ENCODE measurements at places on chromosomes 1 and 21.

GRCh38 chr1:218945050-218945449 lies 228.6 kb upstream of the LYPLAL1 start:
- no peak for DNase-seq

DNA sequence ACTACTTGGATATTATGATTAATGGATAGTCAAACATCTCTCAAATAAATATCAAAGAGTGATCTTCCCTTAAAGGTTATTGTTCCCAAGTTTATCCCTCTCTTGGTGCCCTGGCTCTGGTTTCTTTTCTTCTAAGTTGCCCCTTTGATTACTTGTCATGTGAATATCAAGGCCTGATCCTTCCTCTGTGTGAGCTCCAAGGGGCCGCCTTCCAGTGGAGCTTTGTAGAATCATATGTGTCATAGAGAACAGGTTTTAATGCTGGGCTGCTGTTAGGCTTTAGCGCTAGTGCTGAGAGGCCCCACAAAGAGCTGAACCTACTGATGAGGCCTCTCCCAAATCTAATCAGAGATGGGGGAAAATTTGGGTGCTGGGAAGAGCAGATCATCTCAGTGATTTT lies 25.5 kb downstream of the UCK2 start:
- DNase-seq, result no peak

DNA sequence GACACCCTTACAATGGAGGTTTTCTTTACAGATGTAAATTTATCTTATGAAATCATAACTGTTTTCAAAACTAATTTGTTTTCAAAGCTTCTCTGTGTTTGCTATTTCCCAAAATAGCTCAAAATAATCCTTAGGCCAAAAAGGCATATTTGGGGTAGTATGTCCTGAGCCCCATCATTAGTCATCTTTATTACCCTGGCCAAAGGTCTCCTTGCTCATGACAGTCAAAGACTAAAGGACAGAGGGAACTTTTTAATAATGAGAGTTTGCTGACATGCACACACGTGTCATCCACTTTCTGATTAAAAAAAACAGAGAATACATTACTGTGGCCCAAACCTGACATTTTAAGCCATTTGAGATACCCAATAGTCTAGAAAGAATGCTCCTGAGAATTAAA lies 221.9 kb upstream of the DUSP10 start:
- no peak for DNase-seq

DNA sequence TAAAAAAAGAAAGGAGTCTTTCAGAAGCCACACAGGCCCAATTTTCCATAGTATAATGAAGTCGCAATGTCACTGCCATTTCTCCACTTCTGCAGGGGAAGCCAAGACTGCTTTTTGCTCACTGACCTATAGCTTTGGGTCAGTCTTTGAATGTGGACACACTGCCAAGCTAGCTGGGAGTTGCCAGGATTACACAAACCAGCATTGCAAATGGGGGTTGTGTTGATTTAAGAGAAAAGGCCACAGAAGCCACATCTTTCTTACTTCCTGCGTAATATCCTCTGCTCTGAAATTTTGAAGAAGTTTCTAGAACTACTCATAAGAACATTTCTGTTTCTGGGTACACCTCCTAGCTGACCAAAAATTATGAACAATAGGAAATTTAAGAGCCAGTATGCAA lies 45.8 kb upstream of the SAMSN1 start:
- no peak for DNase-seq

GRCh38 chr1:150262388-150263320 lies 5.1 kb downstream of the CA14 start:
- DNase-seq, result no peak

- DNase-seq, result no peak
These were observed 29.0 kb downstream of the GREM2 start for GRCh38 chr1:240582953-240583352.

- DNase-seq, result no peak
These were observed 465.6 kb downstream of the SIPA1L2 start for GRCh38 chr1:232164078-232164963.

- DNase-seq, result no peak
These were observed 128.5 kb downstream of the ZNF281 start for GRCh38 chr1:200281201-200281835.

- no peak for DNase-seq
These were observed 767 bp downstream of the PDIK1L start for GRCh38 chr1:26112407-26112775.

DNA sequence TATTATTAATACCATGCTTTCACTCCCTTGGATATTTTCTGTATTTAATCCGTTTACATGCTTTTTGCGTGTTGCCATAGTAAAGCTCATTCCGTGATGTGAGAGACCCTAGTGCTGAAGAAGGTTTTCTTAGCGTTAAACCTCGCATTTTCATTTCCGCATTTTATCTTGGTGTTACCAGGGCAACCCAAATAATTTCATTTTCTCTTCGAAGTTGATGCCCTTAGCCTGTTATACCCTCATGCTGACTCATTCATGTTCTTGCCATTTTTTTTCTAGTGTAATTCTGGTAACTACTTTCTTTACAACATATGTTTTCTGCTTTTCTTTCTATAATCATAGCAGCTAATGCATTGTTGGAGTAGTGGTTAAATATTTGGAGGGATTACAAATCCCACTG lies 37.2 kb downstream of the LRRC8C start:
- no peak for DNase-seq

GRCh38 chr1:76782809-76783208 lies 84.5 kb upstream of the ST6GALNAC5 start:
- no peak for DNase-seq

DNA sequence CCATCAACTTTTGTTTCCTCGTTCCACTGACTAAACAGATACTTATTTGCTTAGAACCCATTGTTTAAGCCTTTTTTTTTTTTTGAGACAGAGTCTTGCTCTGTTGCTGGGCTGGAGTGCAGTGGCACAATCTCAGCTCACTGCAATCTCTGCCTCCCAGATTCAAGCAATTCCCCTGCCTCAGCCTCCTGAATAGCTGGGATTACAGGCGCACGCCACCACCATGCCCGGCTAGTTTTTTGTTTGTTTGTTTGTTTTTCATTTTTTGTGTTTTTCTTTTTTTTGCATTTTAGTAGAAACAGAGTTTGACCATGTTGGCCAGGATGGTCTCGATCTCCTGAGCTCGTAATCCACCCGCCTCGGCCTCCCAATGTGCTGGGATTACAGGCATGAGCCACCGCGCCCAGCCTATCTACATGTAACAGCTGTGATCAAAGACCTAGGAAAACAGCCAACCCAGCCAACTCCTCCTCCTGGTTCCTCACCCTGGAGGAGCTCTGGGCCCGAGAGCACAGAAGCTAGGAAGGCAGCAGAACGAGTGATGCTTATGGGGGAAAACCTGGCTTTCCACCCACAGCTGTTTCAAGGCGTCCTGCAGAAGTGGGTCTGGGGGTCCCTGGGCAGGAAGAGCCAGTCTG lies 32.9 kb downstream of the KCNN3 start:
- no peak for DNase-seq

DNA sequence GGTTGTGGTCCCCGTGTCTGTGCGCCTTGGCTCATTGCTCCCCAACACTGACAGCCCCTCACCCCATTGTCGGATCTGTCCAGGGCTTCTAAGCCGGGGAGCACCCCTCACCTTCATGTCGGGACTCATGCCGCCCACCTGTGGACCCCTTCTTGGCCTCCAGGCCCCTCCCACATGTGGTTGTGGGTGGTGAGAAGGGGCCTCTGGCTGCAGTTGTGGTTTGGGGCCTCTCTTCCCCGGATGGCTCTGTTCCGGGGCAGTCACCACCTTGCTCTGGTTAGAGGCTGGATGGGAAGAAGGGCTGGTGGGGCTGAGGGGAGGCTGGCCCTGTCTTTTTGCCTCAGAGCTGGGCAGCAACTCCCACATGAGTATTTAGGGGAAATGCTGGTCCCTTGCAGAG lies 158.6 kb upstream of the C1orf174 start:
- no peak for DNase-seq

DNA sequence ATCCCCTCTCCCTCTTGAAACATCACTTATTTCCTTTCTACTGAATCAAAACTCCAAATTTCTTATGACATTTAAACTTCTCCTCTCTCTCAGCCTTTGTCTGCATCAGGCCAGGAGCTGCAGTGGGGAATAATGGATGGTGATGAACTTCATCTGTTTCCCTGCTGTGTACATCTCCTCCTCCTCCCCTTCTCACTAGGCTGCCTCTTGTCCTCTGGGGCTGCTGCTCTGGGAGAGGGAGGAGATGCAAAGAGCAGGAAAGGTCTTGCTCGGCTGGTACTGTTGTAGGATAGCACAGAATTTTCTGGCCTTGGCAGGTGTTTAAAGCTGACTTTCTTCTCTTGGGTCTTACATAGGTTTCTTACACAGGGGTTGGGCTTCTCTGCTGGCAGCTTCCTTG lies 31.1 kb upstream of the FMOD start:
- DNase-seq, result no peak

DNA sequence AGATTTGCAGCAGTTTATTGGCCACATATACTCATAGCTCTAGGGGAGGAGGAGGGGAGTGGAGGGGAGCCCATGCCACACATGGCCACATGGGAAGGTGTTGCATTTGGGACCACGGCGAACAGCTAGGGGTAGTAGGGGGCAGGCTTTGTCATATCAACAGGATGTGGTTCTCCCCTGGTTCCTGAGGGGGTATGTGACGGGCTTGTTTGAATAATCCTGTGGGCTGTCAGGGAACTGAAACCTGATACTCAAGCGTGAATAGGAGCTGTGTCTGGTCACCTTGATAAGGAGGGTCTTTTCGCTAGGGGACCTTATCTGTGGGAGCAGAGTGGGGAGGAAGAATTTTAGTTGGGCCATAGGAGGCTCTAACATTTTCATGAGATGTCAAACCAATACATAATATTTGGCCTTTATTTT lies 264.7 kb downstream of the CTH start:
- no peak for DNase-seq

DNA sequence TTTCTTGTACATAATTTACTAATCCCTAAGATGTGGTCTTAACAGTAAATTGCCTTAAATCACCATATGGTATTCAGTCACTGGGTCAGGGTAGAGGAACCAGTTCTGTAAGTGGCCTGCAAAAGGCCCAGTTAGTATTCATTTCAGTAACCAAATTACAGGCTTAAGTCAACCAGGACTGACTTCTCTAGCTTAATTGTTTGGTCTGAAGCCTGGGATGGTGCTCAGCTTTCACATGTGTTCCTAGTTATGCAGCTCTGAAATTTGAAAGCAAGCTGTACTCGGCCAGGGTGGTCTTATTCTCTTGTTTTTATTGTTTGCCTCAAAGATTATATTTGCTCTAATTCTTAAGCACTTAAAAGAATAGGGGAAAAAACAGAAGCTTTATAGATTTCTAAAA lies 144.6 kb downstream of the MAGI3 start:
- DNase-seq, result no peak

DNA sequence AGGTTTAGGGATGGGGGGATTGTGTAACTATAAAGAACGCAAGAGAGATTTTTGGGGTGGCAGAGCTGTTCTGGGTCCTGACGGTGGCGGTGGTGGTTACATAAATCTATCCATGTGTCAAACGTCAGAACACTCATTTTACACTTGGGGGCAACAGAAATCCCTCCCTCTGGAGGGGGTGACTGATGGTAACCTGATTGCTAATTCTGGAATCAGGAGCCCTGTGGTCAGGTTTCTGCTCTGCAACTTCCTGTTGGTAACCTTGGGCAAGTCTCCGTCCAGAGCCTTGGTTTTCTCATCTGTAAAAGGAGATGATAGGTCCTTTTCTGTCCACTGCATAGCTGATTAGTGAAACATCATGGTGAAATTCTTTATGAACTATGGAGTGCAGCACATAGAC lies 40.9 kb downstream of the ALPL start:
- DNase-seq, result no peak

GRCh38 chr1:85085417-85085816 lies 37.1 kb upstream of the MCOLN3 start:
- no peak for DNase-seq
